ENCODE measurements at places on chromosomes 2 and 18. TPM values are rescaled to one million over a fixed set of nuclear protein-coding genes. Genes with fewer than 3 reads are reported as not detected.

Gene PLCL1
- 2.0 TPM for total RNA-seq

Gene CAPN14
- total RNA-seq: 0.47 TPM

Gene COL3A1
- 7,584 TPM for total RNA-seq

Gene CFAP210
- total RNA-seq: 0.58 TPM

Gene KIF1A
- 46.2 TPM for total RNA-seq

Gene TCF4
- total RNA-seq: 210 TPM

Gene RSAD2
- total RNA-seq: 3.7 TPM

Gene EFEMP1
- total RNA-seq: 42.8 TPM

DNA sequence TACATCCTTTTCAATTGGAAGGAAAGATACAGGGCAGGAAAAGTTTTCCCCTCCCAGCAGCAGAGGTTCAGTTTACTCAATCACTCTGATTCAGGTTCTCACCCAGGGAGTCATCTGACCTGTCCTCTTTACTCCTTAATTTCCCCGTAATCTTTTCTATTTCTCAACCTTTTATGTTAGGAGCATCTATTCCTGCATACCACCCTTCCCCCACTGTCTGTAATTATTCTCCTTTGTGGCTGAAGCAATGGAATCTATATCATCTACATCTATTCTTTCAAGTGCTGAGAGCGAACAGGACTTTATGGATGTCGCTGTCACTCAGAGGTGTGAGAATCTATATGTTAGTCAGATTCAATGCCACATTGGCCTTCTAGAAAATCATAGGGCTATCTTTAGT lies 175.2 kb downstream of the NOL4 start:
- no peak for DNase-seq

DNA sequence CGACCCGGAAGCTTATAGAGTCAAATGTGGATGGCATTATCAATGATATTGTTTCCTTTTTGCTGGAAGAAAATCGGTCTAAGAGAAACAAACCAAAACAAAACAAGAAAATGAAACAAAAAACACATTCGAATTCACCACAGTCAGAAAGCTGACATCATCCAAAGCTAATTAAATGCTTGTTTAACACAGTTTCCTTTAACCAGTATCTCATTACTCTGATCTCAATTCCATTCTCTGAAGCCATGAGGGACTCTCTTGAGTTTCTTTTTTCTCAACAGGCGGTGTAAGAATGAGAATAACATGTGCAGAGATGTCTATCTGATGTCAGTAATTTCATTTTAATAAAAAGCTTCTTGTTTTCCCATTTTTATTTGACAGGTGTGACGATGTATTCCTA lies 1448.3 kb upstream of the DDX18 start:
- no peak for DNase-seq

DNA sequence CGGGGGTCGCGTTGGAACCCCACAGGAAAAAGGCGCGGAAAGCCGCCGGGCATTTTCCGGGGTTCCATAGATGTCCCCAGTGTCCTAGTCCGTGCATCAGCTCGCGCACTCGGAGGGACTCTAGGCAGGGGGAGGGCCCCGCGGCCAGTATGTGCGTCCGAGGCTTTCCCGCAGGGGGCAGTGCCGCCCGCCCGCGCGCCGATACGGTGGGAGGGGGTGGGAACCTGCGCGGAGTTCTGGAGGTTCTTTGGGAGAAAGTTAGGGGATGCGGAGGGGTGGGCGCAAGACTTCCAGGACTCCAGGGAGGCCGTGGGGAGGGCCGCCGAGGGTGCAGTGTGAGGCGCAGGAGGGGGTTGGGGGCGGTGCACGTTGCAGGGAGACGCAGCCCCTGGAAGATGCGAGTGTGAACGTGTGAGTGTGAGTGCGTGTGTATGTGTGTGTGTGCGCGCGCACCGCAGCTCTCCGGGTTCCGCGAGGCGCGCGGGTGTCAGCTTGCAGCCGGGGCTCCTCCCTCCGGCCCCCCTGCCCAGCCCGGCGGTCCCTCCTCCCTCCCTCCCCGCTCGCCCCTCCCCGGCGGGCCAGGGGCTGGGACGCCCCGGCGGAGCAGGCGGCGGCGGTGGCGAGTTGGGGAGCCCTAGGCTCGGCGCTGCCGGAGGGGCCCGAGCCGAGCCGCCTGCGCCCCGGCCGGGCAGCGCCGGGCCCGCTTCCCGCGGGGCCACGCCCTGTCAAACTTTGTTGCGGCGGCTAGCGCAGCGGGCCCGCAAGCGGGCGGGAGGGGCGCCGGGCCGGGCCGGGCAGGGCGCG lies at the start of gene TCF7L1:
Gene TCF7L1, plus strand, starts transcription at position 559 of the 804 bp plus-strand sequence. CDS start 293 bp downstream, outside the sequence.
- peak; percentile 88 for DNase-seq

- no peak for DNase-seq
Observed at GRCh38 chr18:50977037-50977760, 9.4 kb downstream of the ELAC1 start.

- peak; percentile 77 for DNase-seq
Observed at GRCh38 chr2:26764078-26764887, at the start of gene SLC35F6. TSS of gene SLC35F6 (plus strand) at chr2:26764284. CDS start at chr2:26764350, 66 bp downstream.

- DNase-seq: peak; percentile 53
Observed at GRCh38 chr2:169363560-169364150, 1.3 kb upstream of the LRP2 start.

GRCh38 chr2:40341198-40341597 lies 110.7 kb downstream of the SLC8A1 start:
- no peak for DNase-seq

- no peak for DNase-seq
Observed at GRCh38 chr2:212237350-212238095, 301.1 kb downstream of the ERBB4 start.

DNA sequence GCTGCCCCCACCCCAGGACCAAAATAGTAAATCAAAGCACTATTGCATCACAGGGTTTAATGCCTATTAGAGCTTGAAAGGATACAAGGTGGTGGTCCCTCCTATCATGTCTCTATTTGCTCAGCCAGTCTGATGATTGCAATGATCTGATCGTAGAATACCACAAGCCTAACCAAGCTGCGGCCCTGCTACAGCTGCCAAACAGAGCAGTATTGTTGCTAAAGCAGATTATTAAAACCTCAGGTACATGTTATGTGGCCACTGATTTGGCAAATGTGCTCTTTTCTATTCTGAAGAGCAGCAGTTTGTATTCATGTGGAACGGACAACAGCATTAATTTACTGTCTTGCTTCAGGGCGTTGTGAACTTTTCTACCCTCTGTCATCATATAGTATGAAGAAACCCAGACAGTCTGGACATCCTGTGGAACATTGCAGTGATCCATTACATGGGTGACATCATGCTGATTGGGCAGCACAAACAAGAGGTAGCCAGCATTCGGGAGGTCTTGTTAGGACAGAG lies 8.4 kb upstream of the VAPA start:
- DNase-seq: no peak

- DNase-seq: no peak
Observed at GRCh38 chr2:52395912-52396311, 1364.0 kb upstream of the NRXN1 start.

DNA sequence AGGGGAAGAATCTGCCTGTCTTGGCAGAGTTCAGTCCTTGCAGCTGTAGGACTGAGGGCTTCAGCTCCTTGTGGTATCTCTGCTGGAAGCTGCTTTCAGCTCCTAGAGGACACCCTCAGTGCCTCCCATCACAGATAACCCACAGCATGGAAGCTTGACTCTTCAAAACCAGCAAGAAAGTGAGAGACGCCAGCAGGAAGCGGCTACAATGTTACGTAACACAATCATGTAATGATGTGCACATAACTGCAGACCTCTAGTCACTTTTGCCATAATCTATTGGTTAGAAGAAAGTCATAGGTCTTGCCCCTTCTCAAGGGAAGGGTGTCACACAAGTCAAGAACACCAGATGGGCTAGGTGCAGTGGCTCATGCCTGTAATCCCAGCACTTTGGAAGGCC lies 69.1 kb upstream of the AFF3 start:
- no peak for DNase-seq

DNA sequence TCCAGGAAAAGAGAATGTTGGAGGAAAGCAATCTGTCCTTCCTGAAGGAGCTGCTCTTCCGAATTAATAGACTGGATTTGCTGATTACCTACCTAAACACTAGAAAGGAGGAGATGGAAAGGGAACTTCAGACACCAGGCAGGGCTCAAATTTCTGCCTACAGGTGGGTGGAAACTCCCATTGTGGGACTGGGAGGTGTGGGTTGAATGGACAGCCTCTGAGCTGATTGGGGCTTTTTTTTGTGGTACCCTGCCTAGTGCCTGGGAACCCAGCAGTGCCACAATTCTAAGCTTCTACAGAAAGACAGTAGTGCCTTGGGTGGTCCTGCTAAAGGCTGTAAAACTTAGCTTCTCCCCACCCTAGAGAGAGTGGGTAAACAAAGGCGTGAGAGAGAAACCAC lies 6.3 kb downstream of the CASP8 start:
- no peak for DNase-seq

GRCh38 chr2:37707393-37707792 lies 36.0 kb upstream of the CDC42EP3 start:
- no peak for DNase-seq

DNA sequence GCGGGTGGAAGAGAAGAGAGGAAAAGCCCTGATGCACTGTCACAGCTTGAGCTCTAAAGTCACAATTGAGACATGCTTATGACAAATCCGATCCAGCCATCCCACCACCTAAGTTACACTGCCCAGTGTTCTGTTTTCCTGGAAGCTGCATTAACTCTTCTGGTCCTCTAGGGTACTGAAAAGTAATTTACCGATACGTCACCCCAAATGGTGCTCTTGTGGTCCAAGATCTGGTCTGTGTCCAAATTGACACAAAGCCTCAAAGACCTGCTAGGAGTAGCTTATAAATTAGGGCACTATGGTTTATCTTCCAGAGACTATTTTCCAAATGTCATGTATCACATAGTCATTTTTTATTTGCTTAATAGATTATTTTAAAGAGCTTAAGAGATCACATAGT lies 186.7 kb upstream of the ETAA1 start:
- no peak for DNase-seq

DNA sequence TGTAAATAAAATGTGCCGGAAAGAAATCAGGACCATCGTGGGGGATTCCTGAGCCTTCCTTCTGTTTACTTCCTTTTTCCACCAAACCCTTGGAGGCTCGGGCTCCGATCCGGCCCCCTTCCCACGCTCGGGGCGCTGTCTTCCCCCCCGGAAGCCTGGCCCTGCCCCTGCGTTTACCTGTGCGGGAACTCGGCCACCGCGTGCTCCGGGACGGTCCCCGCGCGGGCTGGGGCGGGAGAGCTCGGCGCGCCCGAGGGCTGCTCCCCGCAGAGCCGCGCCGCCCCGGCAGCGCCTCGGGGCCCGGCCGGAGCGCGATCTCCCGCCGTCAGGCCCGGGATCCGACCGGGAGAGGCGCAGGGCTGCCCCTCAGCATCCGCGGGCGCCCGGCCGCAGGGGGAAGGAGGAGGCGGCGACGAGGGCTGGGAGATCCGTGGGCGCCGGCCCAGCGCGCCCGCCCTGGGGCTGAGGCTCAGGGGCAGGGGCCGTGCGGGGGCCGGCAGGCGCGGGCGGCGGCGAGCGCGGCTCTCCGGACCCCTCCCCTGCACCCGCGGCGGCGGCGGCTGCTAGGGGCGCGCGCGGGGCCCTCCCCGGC lies 435 bp downstream of the ADCY3 start:
- DNase-seq: peak; percentile 50
